Natural killer cell treated with Interleukin-12 subunit alpha and Interleukin-12 subunit beta and Interleukin-15 and Interleukin-18, amount 100 ng/mL, for 72 hours (primary cell): ENCODE measurements at places on chromosomes 5 and 9. TPM values are rescaled to one million over a fixed set of nuclear protein-coding genes. Genes with fewer than 3 reads are reported as not detected.
A peak's percentile ranks its signal among the peaks of the same experiment; 100 is the strongest.

Gene MLANA
- not detected for total RNA-seq

Gene PPIP5K2
- 63.5 TPM for total RNA-seq

DNA sequence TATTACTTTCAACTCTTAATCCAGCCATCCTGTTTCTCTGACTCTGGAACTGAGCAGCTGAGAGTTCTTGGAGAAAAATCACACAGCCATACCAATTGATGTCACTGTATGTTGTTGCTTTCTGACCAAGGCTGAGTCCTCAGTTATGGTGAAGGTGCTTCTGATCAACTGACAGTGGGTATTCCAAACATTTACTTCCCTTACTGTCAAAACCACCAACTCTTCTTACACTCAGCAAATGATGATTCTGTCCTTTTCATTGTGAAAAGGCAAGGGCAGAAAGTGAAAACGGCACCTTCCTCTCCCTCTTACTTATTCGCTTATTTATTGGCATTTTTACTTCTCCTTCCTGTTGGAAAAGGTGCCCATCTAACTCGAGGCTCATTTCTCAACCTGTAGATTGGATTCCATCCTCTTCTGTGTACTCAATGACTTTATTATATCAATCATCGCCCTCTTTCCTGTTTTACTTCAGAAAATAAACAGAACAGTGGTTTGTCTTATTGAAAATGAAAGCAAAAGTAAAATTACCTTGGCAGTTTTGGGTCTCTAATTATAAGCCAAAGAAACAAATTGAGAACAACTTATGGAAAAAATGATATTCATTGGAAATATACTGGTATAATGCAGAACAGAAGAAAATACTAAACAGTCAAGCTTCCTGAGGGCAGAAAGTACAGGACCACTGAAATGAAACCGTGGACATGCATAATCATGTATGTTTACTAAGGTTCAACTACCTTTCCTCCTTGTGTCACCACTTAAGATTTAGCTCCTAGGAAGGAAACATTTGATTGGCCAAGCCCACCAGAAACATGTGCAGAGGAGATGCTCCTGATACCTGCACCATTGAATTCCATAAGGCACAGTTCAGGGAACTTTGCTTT, 104.5 kb upstream of the CHD1 start:
- peak overlapping the region; percentile 89 for H3K4me3 ChIP-seq
- peaks cover 1% of the 10 kb centered on the region for H3K36me3 ChIP-seq
- H3K4me1 ChIP-seq, result peaks cover 27% of the 10 kb centered on the region
- no peak for DNase-seq
- H3K27me3 ChIP-seq, result no peaks in the 10 kb centered on the region

Gene PCDHA4
- not detected for total RNA-seq

GRCh38 chr5:65086234-65086890, 317.6 kb downstream of the CWC27 start:
- DNase-seq, result no peak
- no peak overlapping the region for H3K4me3 ChIP-seq
- no peaks in the 10 kb centered on the region for H3K36me3 ChIP-seq

DNA sequence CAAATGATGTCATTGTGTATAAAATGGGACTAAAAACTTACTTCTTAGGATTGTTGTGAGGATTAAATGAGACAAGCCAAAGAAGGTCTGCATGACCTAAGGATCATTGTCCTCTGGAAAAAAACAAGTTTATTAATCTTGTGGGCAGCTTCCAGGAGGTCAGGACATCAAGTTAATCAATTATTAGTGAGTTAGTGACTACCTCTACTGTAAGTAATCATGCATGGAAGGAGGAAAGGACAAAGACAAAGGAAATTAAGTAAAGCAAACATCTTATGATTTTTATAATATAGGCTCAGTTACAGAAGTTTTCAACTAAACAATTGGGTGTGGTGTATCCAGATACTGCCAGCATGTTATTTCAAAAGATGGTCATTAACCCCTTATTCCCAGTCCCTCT, 129.3 kb upstream of the TUT7 start:
- H3K27ac ChIP-seq, result no peak overlapping the region
- H3K4me1 ChIP-seq, result peaks cover 9% of the 10 kb centered on the region
- no peak overlapping the region for H3K4me3 ChIP-seq
- H3K27me3 ChIP-seq, result peaks cover 13% of the 10 kb centered on the region
- H3K36me3 ChIP-seq, result no peaks in the 10 kb centered on the region
- no peak for DNase-seq

Gene LCN9
- total RNA-seq, result not detected

DNA sequence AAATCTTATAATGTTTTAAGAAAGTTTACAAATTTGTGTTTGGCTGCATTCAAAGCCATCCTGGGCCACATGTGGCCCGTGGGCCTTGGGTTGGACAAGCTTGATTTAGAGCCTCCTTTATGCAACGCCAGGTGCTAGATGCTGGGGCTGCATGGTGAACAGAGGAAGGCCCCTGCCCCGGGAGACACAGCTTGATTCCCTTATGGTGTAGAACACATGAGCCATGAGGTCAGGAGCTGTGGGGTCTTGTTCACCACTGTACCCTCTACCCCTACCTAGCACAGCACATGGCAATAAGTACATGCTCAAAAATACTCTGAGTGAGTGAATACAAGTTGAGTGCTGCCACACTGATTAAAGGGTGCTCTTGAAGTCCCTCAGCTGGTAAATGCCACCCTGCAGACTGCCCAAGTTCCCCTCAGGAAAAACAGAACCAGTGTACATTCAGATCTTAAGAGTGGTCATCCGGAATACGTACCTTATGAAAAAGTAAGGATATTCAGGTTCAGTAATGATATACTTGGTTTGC, 71.9 kb downstream of the ARRDC3 start:
- no peaks in the 10 kb centered on the region for H3K27me3 ChIP-seq
- peaks cover 12% of the 10 kb centered on the region for H3K36me3 ChIP-seq
- H3K4me1 ChIP-seq, result peaks cover 50% of the 10 kb centered on the region
- H3K4me3 ChIP-seq, result peak overlapping the region; percentile 92
- DNase-seq, result no peak

GRCh38 chr5:107553117-107553555, 117.6 kb downstream of the EFNA5 start:
- no peaks in the 10 kb centered on the region for H3K27me3 ChIP-seq
- H3K36me3 ChIP-seq, result no peaks in the 10 kb centered on the region
- no peak overlapping the region for H3K27ac ChIP-seq
- H3K4me3 ChIP-seq, result no peak overlapping the region
- no peak for DNase-seq
- H3K4me1 ChIP-seq, result no peaks in the 10 kb centered on the region

DNA sequence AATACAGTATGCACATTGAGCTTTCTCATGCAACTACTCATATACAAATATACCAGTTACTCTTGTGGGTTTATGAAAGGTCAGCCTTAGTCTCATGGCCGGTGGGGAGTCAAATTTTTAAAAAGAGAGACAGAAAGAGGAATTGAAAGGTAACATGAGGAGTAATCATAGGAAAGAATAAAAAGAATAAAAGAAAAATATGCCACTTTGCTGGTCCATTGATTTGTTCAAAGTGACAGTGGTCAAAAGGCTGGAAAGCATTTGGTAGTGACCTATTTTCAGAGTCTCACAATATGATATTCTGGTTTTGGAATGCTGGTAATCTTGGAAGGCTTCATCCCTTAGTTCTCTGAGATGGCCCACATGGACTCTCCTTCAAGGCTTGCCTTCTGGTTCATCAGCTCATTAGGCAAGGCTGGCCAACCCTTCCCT, 67.0 kb downstream of the ZNF366 start:
- H3K4me1 ChIP-seq, result no peaks in the 10 kb centered on the region
- no peaks in the 10 kb centered on the region for H3K36me3 ChIP-seq
- H3K27me3 ChIP-seq, result peaks cover 4% of the 10 kb centered on the region
- no peak overlapping the region for H3K27ac ChIP-seq
- H3K4me3 ChIP-seq, result no peak overlapping the region

DNA sequence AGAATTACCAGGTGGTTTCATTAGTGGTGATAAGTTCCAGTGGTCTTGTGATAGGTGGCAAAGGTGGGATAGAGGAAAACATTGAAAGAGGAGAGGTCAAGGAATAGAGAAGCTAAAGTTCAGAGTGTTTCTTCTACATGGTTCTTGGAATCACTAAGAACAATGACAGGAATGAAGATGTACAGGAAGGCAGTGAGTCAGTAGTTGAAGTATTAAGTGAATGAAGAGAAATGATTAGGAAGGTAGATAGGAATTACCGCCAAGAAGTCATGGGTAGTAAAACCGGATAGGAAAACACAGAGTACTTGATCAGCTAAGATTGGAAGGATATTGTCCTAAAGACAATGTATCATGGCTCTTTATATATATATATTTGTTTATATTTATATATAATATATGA, 37.9 kb upstream of the RASA1 start:
- no peaks in the 10 kb centered on the region for H3K4me1 ChIP-seq
- H3K36me3 ChIP-seq, result no peaks in the 10 kb centered on the region
- no peak for DNase-seq
- no peak overlapping the region for H3K27ac ChIP-seq
- H3K27me3 ChIP-seq, result no peaks in the 10 kb centered on the region

- no peak for DNase-seq
- no peaks in the 10 kb centered on the region for H3K27me3 ChIP-seq
- H3K4me3 ChIP-seq, result no peak overlapping the region
- H3K4me1 ChIP-seq, result peaks cover 58% of the 10 kb centered on the region
Observed at GRCh38 chr5:131366428-131366827, 102.6 kb downstream of the CDC42SE2 start.

DNA sequence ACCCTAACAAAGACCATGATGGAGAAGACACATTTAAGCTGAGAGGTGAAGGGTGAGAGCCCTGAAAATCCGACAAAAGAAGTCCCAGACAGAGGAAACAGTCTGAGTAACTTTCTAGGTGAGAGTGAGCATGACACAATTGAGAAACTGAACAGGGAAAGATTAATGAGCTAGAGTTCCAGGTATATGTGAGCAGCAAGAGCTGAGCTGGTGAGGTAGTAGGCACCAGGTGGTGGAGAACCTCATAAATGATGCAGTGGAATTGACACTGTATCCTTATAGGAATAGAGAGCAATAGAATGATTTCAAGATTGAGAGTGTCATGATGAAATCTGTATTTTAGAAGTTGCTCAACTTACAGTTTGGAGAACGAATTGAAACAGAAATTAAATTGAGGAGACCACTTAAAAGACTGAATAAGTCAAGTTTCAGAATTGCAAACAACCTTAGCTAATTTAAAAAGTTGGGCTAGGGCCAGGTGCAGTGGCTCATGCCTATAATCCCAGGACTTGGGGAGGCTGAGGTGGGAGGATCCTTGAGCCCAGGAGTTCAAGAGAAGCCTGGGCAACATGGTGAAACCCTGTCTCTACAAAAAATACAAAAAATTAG, 89.8 kb downstream of the NREP start:
- no peaks in the 10 kb centered on the region for H3K27me3 ChIP-seq
- H3K4me3 ChIP-seq, result no peak overlapping the region
- no peak for DNase-seq

- H3K36me3 ChIP-seq, result no peaks in the 10 kb centered on the region
- no peaks in the 10 kb centered on the region for H3K4me1 ChIP-seq
- no peak overlapping the region for H3K27ac ChIP-seq
- H3K27me3 ChIP-seq, result no peaks in the 10 kb centered on the region
Observed at GRCh38 chr9:26656003-26656870, 236.4 kb downstream of the CAAP1 start.

DNA sequence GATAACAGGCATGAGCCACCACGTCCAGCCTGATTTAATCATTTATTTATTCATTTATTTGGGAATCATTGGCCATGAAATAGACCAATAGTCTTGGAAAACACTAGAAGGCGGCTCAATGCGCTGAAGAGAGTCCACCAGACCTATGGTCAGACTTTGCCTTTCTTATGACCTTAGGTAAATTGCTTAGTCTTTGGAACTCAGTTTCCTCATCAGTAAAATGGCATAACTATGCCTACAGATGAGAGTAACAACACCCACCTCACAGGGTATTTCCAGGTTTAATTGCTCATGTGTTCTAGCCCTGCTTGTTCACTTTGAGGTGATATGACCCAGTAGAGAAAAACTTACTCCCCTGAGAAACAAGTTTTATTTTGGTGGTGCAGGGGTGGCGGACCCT, 38.2 kb upstream of the CPEB4 start:
- no peak overlapping the region for H3K4me3 ChIP-seq
- H3K36me3 ChIP-seq, result peaks cover 4% of the 10 kb centered on the region

Gene TEK
- not detected for total RNA-seq

Gene PITX1
- not detected for total RNA-seq

- no peak overlapping the region for H3K27ac ChIP-seq
- peaks cover 6% of the 10 kb centered on the region for H3K36me3 ChIP-seq
- DNase-seq, result no peak
- no peaks in the 10 kb centered on the region for H3K4me1 ChIP-seq
- no peak overlapping the region for H3K4me3 ChIP-seq
- no peaks in the 10 kb centered on the region for H3K27me3 ChIP-seq
Observed at GRCh38 chr5:171092194-171092593, 216.9 kb upstream of the TLX3 start.

Gene KDM3B
- total RNA-seq, result 61.7 TPM

- no peaks in the 10 kb centered on the region for H3K27me3 ChIP-seq
- DNase-seq, result no peak
- no peaks in the 10 kb centered on the region for H3K36me3 ChIP-seq
Observed at GRCh38 chr5:75612901-75613300, 1.6 kb downstream of the ANKDD1B start.

GRCh38 chr5:137310051-137310730, 188.9 kb downstream of the SPOCK1 start:
- DNase-seq, result no peak
- no peak overlapping the region for H3K4me3 ChIP-seq
- no peaks in the 10 kb centered on the region for H3K4me1 ChIP-seq
- peaks cover 14% of the 10 kb centered on the region for H3K27me3 ChIP-seq

- H3K36me3 ChIP-seq, result no peaks in the 10 kb centered on the region
- no peak overlapping the region for H3K27ac ChIP-seq
- peaks cover 9% of the 10 kb centered on the region for H3K27me3 ChIP-seq
- DNase-seq, result no peak
- peaks cover 5% of the 10 kb centered on the region for H3K4me1 ChIP-seq
Observed at GRCh38 chr5:39578887-39579497, 154.2 kb upstream of the DAB2 start.

Gene CCDC183
- 0.38 TPM for total RNA-seq

- peak overlapping the region; percentile 89 for H3K4me3 ChIP-seq
- peaks cover 15% of the 10 kb centered on the region for H3K27me3 ChIP-seq
- H3K36me3 ChIP-seq, result no peaks in the 10 kb centered on the region
- peaks cover 30% of the 10 kb centered on the region for H3K4me1 ChIP-seq
- peak; percentile 91 for DNase-seq
Observed at GRCh38 chr5:132294728-132295504, 722 bp downstream of the SLC22A4 start.

- no peaks in the 10 kb centered on the region for H3K27me3 ChIP-seq
- H3K27ac ChIP-seq, result peak within 1 kb of the TSS; percentile 86
- peak; percentile 98 for DNase-seq
- peaks cover 41% of the 10 kb centered on the region for H3K4me1 ChIP-seq
Observed at GRCh38 chr5:134370871-134371833, at the start of gene UBE2B. UBE2B (plus strand) TSS chr5:134371569; CDS start chr5:134371596, 27 bp downstream.

Gene TSSK1B
- not detected for total RNA-seq

Gene ANKRD31
- 0.22 TPM for total RNA-seq
